Large intestine (tissue), 12 donors: ENCODE measurements at places on chromosomes 13 and 19. TPM values are rescaled to one million over a fixed set of nuclear protein-coding genes. Genes with fewer than 3 reads are reported as not detected.
A peak's percentile ranks its signal among the peaks of the same experiment; 100 is the strongest.

The ZMYM2 gene
- 53.4 TPM for polyA plus RNA-seq

The LENG9 gene
- polyA plus RNA-seq: 9.2 TPM

The ZNF700 gene
- polyA plus RNA-seq: 22.7 TPM

The ZNF439 gene
- polyA plus RNA-seq: 8.6 TPM

The NKG7 gene
- polyA plus RNA-seq: 12.4 TPM

The TEX101 gene
- polyA plus RNA-seq: not detected

The KLK13 gene
- 0.45 TPM for polyA plus RNA-seq

The OR10H1 gene
- polyA plus RNA-seq: not detected

The MICOS13 gene
- polyA plus RNA-seq: 48.0 TPM

The ZNF808 gene
- 14.8 TPM for polyA plus RNA-seq

The CASP14 gene
- polyA plus RNA-seq: not detected

The CCDC169 gene
- polyA plus RNA-seq: 3.0 TPM

The CYP2A7 gene
- 0.04 TPM for polyA plus RNA-seq

The GGN gene
- polyA plus RNA-seq: 4.4 TPM

The MISP3 gene
- polyA plus RNA-seq: 12.3 TPM

The SLC7A10 gene
- 20.9 TPM for polyA plus RNA-seq

GRCh38 chr19:16121967-16122366 lies 10.3 kb downstream of the RAB8A start:
- no peak for DNase-seq

DNA sequence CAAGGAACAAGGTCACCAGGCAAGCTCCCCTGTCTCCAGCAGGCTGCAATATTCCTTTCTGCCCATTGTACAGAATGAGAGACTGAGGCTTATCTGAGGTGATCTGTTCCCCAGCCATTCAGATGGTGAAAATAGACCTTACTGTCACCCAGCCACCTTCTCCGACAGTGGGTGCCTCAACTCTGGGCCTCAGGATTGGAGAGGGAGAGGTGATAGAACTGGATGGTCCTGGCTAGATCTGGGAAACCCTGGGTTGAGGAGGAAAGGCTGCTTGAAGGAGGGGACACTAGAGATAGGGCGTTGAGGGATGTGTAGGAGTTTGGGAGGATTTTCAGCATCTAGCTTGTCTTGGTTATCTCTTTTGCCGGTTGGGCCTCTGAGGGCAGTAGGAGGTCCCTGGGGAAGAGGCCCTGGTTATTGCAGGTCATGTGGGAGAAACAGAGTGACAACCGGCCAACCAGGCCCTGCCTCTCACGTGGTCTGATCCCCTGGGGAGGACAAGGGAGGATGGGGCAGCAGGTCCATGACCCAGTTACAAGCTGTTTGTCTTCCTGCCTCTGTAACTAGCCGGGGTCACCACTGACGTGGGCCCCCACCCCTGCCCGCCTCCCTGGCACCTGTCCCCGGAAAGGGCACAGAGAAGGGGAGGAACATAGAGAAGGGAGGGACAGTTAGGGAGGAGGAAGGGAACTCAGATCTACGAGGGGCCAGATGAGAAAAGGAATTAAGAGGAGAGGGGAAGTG lies 8.2 kb downstream of the NFIC start:
- DNase-seq: no peak

- DNase-seq: no peak
These were observed 390.5 kb upstream of the HTR2A start for GRCh38 chr13:47287291-47287751.

DNA sequence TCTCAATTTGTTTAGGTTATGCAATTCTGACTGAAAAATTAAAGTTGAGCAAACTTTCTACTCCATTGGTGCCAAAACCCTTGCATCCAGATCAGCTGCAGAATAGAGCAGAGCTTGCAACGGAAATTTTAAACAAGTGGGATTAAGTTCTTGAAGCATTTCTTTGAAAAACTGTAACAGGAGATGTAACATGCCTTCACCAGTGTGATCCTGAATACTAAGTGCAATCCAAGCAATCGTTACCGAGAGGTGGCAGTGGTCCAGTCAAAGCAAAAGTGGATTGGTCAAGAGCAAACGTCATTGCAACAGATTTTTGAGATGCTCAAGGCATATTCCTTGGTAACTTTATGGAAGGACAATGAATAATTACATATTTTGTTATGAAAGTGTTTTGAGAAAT lies 841.1 kb upstream of the SLITRK5 start:
- no peak for DNase-seq

GRCh38 chr13:113273321-113273720 lies 23.7 kb upstream of the LAMP1 start:
- no peak for DNase-seq

DNA sequence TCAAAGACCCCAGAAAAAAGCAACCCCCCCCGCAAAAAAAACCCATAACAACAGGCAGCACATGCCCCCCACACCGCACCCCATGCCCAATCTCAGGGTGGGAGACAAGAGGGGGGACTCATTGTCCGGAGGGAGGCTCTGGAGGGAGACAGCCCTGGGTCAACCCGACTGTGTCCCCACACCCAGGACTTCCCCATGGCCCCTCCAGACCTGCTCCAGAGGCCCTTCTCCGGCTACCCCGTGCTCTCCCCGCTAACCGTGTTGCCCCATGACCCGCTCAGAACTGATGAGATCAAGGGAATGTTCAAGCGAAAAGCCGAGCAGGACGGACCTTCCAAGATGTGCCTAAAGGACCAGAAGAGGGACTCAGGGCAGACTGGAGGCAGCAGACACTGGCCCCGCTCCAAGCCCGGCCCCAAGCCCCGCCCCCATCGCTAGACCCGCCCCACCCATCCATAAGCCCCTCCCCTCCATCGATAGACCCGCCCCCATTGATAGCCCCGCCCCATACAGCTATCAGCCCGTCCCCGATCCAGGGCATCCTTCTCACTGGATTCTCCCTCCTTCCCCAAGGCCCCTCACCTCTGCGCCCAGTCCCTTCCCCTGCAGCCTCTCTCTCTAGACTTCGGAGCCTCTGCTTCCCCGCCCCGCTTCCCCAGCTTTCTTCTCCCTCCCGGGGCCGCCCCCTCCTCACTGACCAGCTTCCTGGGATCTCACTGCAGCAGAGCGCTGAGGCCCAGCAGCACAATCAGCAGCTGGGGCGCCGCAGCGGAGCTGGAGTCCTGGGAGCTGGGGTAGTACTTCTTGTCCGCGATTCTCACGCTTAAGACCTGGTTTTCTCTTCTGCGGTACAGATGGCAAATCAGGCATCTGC lies 2.2 kb downstream of the BST2 start:
- no peak for DNase-seq

DNA sequence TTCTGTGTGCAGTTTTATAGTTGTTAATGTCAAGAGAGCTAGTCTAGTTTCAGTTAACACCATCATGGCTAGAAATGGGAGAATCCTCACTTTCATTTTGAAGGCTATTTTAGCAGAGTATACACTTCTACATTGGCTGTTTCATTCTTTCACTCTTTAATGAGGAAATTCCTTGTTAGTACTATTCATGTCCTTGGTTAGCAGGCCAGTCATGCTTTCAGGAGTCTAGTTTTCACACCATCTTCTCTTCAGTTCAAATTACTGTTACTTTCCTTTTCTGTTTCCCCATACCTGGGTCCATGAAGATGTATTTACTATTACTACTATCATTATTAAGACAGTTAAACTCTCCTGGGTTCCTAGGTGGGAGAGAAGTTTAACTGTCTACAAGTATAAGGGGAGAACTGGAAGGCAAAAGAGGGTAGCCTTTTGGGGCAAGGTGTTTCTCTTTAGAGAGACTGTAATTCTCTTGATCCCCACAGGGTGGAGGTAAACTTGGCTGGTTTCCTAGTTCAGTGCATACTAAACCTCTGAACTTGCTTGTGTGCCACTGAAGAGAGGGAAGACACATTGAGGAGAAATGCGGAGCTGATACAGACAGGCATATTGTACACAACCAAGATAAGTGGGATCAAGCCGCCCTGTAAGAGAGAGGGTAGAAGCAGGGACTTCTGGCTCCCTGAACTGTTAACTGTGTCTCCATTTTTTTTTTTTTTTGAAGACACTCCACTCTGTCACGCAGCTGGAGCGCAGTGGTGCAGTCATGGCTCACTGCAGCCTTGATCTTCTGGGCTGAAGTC lies 41.3 kb upstream of the IGFL4 start:
- DNase-seq: peak; percentile 16

DNA sequence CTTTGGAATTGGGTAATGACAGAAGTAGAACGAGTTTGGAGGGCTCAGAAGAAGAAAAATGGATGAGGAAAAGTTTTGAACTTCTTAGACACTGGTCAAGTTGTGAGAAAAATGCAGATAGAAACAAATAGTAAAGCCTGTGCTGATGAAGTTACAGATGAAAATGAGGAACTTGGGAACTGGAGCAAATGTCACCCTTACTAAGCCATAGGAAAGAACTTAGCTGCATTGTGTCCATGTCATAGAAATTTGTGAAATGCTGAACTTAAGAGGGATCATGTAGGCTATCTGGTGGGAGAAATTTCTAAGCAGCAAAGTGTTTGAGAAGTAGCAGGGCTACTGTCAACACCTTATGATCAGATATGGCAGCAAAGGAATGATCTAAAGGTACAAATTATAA lies 289.2 kb upstream of the PCDH9 start:
- no peak for DNase-seq

GRCh38 chr19:32336259-32337083 lies 8.9 kb upstream of the ZNF507 start:
- DNase-seq: peak; percentile 16

- DNase-seq: no peak
These were observed 202.6 kb upstream of the UFM1 start for GRCh38 chr13:38147050-38147449.

GRCh38 chr19:7394731-7395359 lies 46.1 kb downstream of the ARHGEF18 start:
- DNase-seq: peak; percentile 92

DNA sequence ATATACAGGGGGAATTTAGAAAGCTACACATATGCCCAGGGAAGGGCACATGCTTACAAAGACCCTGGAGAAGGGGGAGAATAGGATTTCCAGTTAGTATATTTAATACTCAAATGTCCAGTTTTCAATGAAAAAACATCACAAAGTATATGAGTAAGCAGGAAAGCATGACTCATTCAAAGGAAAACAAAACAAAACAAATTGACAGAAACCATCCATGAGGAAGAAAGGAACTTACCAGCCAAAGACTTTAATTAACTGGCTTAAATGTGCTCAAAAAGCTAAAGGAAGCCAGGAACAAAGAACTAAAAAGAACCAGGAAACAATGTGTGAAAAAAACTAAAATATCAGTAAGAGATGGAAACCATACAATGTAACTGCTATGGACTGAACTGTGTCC lies 716.2 kb upstream of the ARGLU1 start:
- no peak for DNase-seq

- no peak for DNase-seq
These were observed 756.1 kb upstream of the MIR17HG start for GRCh38 chr13:90591260-90591926.

DNA sequence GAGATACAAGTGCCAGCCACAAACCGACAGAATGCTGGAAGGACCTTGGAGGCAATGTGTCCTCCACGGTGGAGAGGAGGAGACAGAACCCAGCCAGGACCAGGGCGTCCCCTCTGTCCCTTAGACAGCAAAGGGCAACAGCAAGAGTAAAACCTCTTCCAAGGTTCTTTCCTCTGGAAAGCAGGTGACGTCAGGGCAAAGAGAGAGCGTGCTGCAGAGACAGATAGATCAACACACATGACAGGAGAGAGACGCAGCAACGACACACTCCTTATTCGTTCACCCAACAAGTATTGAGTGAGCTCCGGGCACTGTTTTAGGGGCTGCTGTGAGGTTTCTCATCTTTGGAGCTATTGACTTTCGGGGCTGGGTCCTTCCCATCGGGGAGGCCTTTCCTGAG lies 1.3 kb upstream of the GALP start:
- DNase-seq: no peak
